Mononuclear cell (primary cell): ENCODE measurements at places on chromosomes 4 and X. TPM values are rescaled to one million over a fixed set of nuclear protein-coding genes. Genes with fewer than 3 reads are reported as not detected.

The CT83 gene
- total RNA-seq, result not detected

The BRS3 gene
- total RNA-seq, result not detected

The CXCL10 gene
- 0.42 TPM for total RNA-seq

The SMIM10 gene
- total RNA-seq, result not detected

The STARD8 gene
- 2.0 TPM for total RNA-seq

The STATH gene
- not detected for total RNA-seq

The HTATSF1 gene
- 21.1 TPM for total RNA-seq

The TSPAN5 gene
- 2.9 TPM for total RNA-seq

The UGT2B10 gene
- not detected for total RNA-seq

The TMEM33 gene
- total RNA-seq, result 44.5 TPM

The HMX1 gene
- not detected for total RNA-seq

The HERC6 gene
- total RNA-seq, result 13.6 TPM

The KIT gene
- total RNA-seq, result 0.42 TPM

The MYOZ2 gene
- not detected for total RNA-seq

The APOO gene
- total RNA-seq, result 2.0 TPM
